ENCODE measurements at places on chromosomes 2 and 18. TPM values are rescaled to one million over a fixed set of nuclear protein-coding genes. Genes with fewer than 3 reads are reported as not detected.

TAF4B gene
- 14.5 TPM for total RNA-seq

B3GNT2 gene
- total RNA-seq = 31.0 TPM

ANKRD29 gene
- total RNA-seq = not detected

ADAM23 gene
- not detected for total RNA-seq

PTPRN gene
- not detected for total RNA-seq

TSPYL6 gene
- total RNA-seq = not detected

REG3A gene
- total RNA-seq = not detected

ZBTB7C gene
- not detected for total RNA-seq

CSRNP3 gene
- not detected for total RNA-seq

PDE1A gene
- total RNA-seq = not detected

ANKRD44 gene
- total RNA-seq = 413 TPM

LOXL3 gene
- 1.2 TPM for total RNA-seq

SLC11A1 gene
- total RNA-seq = not detected

STARD6 gene
- not detected for total RNA-seq

GAREM2 gene
- total RNA-seq = 4.1 TPM

FRZB gene
- total RNA-seq = not detected

FEV gene
- total RNA-seq = not detected

CEP192 gene
- 49.2 TPM for total RNA-seq

ECEL1 gene
- not detected for total RNA-seq

MOGAT1 gene
- total RNA-seq = not detected

CFAP221 gene
- total RNA-seq = not detected

MXD1 gene
- 42.7 TPM for total RNA-seq

TRABD2A gene
- total RNA-seq = 6.6 TPM

FBXO36 gene
- 0.36 TPM for total RNA-seq

MDH1B gene
- not detected for total RNA-seq

FHOD3 gene
- not detected for total RNA-seq

TLK1 gene
- 76.3 TPM for total RNA-seq

NCKAP5 gene
- not detected for total RNA-seq

ALPP gene
- not detected for total RNA-seq
